T-helper 9 cell (primary cell): ENCODE measurements at places on chromosomes 5 and 9.
A peak's percentile ranks its signal among the peaks of the same experiment; 100 is the strongest.

GRCh38 chr9:4799033-4799430 is 6.3 kb downstream of the RCL1 start:
- no peak for DNase-seq

DNA sequence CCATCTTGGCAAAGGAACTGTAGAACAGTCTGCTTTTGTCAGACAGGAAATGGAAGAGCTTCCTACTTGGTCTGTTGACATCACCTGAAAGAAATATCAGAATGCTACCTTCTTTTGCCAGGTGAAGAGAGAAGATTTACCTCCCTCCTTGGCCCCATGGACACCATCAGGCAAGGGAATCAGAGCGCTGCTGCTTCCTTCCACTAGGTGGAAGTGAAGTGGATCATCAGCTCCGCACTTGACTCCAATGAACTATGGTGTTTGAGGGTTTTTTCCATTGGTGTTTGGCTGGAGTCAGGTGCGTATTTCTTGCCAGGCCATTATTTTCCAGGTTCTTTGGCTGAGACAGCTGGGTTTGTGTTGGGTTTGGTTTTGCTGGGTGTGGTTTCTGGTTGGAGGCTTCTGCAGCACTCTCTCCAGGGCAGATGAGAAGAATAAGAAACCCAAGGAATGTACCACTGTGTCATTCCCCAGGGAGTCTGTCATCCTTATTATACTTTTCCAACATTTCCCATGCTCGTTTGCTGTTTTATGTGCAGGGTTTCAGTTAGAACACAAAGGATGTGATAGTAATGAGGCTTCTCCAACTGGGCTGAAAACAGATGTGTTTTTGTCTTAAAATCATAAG is 12.4 kb downstream of the SPATA31E1 start:
- no peak for DNase-seq

DNA sequence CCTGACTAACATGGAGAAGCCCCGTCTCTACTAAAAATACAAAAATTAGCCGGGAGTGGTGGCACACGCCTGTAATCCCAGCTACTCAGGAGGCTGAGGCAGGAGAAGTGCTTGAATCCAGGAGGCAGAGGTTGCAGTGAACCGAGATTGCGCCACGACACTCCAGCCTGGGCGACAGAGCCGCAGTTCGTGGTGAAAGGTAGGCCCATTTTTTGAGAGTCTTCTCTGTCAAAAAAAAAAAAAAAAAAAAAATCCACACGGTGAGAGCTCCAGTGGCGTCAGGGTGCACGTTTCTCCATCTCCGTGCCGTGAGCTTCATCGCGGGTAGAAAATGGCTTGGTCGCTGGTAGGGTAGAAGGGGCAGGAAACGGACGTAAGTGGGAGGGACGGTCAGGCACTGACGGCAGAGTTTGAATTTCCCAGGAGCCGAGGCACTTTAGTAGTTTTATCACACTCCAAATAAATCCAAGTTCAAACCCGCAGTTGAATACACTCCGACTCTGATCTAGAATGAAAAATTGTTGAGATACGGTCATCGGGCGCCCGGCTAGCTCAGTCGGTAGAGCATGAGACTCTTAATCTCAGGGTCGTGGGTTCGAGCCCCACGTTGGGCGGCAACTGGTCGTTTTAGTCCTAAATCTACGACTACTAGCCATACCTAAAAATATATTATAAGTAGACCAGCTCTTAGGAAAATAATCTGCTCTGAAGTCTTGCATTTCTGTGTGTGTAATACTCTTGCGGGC is 2.4 kb upstream of the TRIM7 start:
- DNase-seq, result peak; percentile 53

GRCh38 chr9:134597957-134598883 is 43.4 kb upstream of the COL5A1 start:
- DNase-seq, result no peak

- DNase-seq, result no peak
Observed at GRCh38 chr5:171311322-171312077, 2.5 kb downstream of the TLX3 start.

GRCh38 chr9:89046832-89047231 is 55.6 kb downstream of the S1PR3 start:
- no peak for DNase-seq

- no peak for DNase-seq
Observed at GRCh38 chr5:72746736-72747135, 69.7 kb upstream of the TNPO1 start.

GRCh38 chr9:92208693-92209524 is 84.6 kb downstream of the IARS1 start:
- DNase-seq, result no peak

GRCh38 chr5:169736653-169737052 is 99.6 kb downstream of the DOCK2 start:
- no peak for DNase-seq

DNA sequence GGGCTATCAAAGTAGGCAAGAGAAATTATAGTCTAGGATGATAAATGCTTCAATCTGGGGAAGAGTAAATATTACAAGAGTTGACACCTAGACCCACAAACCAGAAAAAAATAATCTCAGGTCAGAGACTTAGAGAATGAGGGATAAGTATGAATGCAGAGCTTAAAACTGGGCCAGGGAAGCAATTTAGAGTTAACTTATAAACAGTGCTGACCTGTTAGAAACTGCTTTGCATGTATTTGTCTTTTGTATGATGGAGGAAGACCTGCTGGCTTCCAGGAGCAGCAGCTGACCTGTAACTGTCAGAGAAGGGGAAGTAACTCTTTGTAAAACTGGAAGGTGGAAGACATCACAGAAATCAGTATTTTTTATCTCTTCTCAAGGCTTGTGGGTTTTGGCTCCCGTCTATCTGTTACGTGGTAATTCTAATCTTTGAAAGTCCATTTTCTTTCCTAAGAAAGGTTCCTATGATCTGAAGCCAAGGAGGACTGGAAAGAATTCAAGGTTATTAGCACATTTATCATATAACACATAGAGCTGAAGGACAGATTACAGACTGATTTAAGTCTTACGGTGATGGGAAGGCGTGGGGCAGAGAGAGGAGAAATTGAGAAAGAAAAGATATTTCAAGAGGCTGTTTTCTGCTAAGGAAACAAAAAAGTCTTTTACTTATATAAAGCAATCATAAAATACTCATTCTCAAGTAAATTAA is 114.7 kb upstream of the ADAMTS19 start:
- no peak for DNase-seq

- peak; percentile 65 for DNase-seq
Observed at GRCh38 chr9:129489838-129490582, 130.9 kb downstream of the C9orf50 start.

- DNase-seq, result no peak
Observed at GRCh38 chr5:60208716-60209115, 315.2 kb upstream of the PDE4D start.

DNA sequence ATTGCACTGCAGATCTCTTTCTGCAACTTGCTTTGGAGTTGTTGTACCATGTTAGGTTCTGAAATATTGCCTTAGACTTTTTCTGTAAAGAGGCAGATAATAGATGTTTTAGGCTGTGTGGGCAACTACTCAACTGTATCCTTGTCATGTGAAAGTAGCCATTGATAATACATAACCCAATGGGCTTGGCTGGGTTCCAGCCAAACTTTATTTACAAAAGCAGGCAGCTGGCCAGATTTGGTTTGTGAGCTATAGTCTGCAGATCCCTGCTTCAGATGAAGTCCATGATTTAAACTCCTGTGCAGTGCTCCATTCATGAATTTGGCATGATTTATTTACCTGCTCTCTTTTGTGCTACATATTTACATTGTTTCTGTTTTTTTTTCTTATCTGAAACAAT is 300.4 kb downstream of the IRX2 start:
- no peak for DNase-seq

DNA sequence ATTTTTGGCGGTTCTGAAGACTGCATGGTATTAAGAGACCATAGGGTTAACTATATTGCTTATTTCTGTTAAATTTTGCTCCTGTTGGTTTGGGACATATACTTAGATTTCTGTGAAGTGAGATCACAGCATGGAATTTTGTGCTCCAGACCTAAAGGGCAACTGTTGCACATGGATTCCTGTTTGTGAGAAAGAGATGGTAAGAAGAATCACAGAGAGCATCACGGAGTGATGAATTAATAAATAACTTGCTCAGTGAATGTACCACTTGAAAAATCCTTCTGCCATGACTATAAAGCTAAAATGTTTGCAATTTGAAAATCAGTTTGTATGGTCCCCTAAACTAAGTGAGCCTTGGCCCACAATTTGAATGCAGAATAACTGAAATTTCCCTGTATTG is 4.5 kb downstream of the PSAT1 start:
- no peak for DNase-seq

- DNase-seq, result no peak
Observed at GRCh38 chr9:401223-401622, 186.6 kb downstream of the DOCK8 start.

DNA sequence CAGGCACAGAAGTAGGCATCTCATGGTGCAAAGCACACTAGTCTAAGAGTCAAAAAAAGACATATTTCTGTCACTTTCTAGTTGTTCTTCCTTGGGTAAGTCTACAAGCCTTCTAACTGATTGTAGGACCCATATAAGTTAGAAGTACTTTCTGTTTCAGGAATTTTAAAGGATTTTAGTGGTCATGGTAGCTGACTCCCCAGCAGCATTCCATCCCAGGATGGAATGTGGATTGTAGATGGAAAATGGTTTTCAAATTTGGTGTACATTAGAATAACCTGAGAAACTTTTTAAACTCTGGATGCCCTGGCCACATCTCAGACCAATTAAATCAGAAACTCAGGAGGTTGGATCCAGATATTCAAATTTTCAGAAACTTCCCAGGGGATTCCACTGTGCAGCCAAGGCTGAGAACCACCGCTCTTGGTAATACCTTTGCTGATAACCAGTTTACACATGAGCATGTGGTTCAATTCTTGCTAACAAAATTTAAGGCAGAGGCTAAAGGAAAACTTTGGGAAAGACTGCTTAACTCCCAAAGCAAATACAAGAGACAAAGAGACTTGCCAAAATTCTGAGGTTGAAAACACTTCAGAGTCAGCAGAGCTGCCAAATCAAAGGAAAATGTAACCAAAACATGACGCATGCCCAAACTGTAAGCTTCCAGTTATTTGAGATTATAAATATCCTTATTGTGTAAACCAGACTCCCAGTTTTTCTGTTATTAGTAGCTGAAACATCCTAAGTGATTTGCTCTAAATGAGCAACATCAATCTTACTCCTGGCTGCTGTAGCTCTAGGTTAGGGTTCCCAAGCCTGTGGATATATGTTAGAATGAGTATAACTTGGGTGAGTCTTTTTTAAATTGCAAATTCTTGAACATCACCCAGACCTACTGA is 145.4 kb upstream of the MTAP start:
- no peak for DNase-seq

- no peak for DNase-seq
Observed at GRCh38 chr9:4796988-4797853, 4.5 kb downstream of the RCL1 start.

GRCh38 chr9:119810645-119811429 is 441.6 kb upstream of the BRINP1 start:
- no peak for DNase-seq

DNA sequence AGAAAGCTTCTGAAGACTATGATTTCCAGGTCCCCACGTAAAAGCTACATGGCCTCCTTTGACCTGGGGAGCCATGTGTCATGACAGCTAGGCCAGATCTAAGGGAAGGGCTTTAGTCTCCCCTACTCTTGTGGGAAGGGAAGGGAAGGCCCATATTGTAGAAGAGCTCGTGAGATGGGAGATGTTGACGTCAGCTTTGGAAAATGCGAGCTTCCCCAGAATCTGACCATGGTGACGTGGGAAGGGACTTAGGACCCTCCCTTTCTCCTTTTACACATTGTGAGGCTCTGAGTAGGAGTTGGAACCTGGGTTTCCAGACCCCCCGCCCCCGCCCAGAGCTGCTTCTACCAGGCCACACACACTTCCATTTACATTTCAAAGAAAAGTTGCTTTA is 165.5 kb downstream of the SYK start:
- DNase-seq, result no peak

GRCh38 chr5:74651710-74652109 is 11.2 kb upstream of the ENC1 start:
- no peak for DNase-seq

- DNase-seq, result no peak
Observed at GRCh38 chr9:78278177-78278777, 18.6 kb upstream of the PSAT1 start.

DNA sequence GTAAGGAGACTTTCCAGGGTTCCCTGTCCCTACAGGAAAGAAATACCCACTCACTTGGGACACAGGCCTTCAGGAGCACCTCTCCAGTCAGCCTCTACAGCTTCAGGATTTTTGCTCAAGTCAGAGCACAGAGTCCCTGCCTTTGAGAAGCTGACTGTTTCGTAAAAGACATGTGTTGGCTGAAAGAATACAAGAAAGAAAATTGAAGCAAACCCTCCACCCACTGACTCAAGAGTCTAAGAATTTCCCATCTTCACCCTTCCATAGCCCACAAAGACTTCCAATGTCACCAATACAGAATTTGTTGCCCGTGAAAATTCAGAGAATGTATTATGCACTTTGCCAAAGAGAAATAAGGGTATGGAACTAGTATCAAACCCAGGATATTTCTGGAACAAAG is 53.0 kb upstream of the ZNF622 start:
- no peak for DNase-seq

GRCh38 chr5:72559866-72560766 is 52.9 kb upstream of the ZNF366 start:
- no peak for DNase-seq

- no peak for DNase-seq
Observed at GRCh38 chr5:175655411-175655810, 2.5 kb upstream of the HRH2 start.

GRCh38 chr9:96136992-96137670 is 164.8 kb downstream of the HSD17B3 start:
- no peak for DNase-seq

GRCh38 chr5:149951138-149951749 is 6.7 kb upstream of the PDE6A start:
- DNase-seq, result no peak

DNA sequence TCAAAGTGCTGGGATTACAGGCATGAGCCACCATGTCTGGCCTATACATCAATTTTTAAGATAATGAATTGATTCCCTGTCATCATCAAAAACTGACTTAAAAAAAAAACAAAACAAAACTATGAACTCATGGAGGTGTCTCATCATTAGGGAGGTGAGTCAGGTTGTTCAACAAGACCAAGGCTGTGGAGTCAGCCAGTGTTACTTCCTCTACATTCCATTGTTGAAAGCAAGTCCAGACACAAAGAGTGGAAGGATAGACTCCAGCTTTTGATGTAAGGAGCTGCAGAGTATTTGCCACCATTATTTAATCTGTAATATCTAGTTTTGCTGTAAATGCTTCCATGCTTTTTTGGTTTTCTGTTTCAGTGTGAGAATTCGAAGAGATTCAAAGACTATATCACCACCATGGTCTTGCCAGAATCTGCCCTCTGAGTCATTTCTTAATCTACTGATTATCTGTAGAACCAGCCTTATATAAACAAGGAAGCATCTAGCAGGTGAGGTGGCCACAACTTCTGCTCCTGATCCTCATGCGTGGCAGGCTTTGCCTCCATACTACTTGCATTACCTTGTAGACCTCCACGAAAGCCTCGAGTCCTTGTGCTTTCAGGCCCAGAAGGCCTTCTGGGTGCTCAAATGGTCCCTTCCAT is 156.1 kb downstream of the FGF1 start:
- DNase-seq, result no peak

GRCh38 chr9:86585422-86586143 is 231.4 kb upstream of the TUT7 start:
- no peak for DNase-seq

GRCh38 chr9:129726322-129727160 is 26.3 kb downstream of the PTGES start:
- peak; percentile 44 for DNase-seq
